Left ventricle myocardium inferior (tissue), 1 donor: ENCODE measurements at places on chromosomes 5 and 9. TPM values are rescaled to one million over a fixed set of nuclear protein-coding genes. Genes with fewer than 3 reads are reported as not detected.

HMHB1 gene
- total RNA-seq: not detected

CNTLN gene
- total RNA-seq: 3.5 TPM

FAM221B gene
- not detected for total RNA-seq

DNA sequence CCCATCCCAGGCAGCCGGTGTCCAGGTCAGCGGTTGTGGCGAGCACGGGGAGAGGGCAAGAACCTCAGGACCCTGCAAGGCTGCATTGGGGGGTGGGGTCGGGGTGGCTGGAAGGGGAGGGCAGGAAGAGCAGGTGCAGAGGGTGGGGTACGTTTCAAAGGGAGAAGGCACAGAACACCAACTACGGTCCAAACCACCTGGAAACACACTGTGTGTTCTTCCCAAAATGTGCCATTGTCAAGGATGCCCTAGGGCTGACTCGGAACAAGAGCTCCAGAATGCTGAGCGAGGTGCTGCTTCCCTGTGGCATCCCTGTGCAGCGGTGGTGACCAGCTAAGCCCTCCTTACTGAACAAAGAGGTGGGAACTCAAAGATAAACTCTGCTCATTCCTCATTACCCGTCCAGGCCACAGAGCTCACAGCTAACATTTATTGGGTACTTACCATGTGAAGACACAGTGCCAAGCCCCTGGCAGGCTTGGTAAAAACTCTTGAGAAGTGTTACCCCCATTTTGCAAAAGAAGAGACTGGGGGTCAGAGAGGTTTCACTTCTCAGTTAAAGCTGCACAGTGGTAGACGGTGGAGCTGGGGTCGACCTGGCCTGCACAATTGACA, 153.8 kb downstream of the COL23A1 start:
- no peak for DNase-seq

DNA sequence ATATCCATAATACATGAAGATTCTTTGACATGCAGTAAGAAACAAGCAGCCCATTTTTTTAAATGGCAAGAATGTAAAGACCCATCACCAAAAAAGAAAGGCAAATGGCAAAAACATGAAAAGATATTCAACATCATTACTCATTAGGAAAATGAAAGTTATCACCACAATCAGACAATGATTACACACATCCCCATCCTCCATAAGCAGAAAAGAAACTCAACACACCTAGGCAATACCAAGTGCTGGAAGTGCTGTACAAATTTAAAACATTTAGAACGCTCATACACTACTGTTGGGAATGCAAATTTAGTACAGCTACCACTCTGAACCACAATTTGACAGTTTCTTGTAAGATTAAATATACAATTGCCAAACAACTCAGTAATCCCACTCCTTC, 466.7 kb downstream of the ACTL7B start:
- DNase-seq: no peak

GRCh38 chr9:135773530-135774238, 71.7 kb downstream of the KCNT1 start:
- no peak for DNase-seq

DNA sequence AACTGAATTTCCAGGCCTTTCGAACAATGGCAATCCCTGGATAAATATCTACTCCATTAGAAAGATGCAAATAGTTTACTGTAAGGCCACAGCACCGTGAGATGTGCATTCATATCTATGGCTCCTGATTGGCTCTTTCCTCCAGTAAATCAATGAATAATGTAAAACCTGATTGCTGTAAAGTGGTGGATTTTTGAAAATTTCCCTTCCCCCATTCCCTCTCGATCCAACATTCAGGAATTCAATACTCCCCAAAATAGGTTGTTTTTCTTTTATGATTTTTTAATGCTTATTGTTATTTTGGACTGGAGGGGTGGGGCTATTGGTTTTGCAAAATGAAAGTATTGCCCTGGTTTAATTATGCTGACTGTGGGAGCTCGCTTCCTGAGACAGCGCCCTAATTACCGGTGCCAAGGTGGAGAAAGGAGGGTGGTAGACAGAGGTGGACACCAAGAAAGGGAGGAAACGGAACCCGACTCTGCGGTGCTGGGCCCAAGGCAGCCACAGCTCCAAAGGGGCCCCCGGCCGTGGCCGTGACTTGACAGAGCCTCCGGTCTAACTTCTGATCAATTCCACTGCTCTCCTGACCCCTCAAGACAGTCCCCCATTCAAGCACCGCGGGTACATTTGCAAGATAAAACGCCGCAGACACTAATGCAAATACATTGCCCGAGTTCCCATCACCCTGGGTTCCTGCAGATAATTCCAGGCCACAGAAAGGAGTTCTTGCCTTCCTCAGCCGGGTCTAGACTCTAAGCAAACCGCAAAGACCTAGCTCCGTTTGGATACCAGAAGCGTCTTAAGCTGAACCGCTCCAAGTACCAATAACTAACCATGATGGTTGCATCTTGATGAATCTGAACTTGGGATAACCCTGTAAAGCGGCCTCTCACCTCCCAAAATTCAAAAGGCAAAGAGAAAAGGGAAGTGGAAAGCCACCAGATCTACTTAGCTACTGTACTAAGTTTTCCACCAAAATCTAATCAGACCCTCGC, 211.2 kb downstream of the MEF2C start:
- no peak for DNase-seq

DNA sequence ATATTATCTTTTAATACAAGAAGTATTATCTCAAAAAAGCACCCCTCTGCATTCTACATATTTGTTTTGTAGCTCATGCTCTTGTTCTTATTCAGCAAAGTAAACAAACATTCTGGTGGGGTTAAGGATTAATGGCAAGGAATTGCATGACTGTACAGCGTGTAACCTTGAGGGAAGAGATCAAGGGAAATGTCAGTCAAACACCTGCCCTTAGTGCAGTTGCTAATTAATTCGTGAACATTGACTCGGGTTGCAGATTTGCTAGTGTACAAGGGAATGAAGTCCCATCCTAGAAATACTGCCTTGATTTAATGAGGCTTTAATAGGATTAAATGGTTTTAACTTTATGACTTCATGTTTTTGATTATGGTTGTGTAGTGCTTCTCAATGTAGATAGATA, 1758.1 kb downstream of the MAT2B start:
- no peak for DNase-seq

GRCh38 chr9:104606152-104606551, 725 bp upstream of the OR13C2 start:
- DNase-seq: no peak

DNA sequence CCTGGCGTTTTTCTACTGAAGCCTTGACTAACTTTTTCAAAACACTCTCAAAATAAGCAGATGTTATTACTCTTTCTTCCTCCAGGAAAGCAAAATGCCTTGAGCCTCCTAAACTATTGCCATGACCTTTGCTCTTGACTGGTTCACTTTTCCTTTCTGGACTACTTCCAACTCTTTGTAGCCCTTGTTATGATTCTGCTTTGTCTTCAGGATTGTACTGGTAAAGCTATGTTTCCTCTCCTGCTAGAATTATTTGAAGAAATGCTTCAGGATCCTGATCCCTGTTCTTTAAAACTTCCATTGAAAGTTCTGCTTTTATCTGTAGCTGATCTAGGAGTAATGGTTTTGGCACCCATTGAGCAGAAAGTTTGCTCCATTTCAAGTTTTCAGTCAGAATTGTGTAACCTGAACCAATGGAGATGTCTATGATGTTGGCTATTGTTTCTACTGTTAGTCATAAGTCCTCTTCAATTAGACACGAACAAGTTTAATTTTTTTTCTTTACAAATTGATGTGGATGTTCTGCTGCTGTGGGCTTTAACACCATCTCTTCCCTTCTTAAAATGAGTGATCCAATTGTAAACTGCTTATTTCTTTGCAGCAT, 1356.4 kb downstream of the EFNA5 start:
- no peak for DNase-seq

GRCh38 chr9:34490360-34490759, 31.8 kb downstream of the DNAI1 start:
- DNase-seq: no peak

- DNase-seq: no peak
Measured at GRCh38 chr9:93288341-93288740, 104.4 kb downstream of the WNK2 start.

GRCh38 chr9:70165006-70165602, 93.7 kb upstream of the SMC5 start:
- DNase-seq: no peak

DNA sequence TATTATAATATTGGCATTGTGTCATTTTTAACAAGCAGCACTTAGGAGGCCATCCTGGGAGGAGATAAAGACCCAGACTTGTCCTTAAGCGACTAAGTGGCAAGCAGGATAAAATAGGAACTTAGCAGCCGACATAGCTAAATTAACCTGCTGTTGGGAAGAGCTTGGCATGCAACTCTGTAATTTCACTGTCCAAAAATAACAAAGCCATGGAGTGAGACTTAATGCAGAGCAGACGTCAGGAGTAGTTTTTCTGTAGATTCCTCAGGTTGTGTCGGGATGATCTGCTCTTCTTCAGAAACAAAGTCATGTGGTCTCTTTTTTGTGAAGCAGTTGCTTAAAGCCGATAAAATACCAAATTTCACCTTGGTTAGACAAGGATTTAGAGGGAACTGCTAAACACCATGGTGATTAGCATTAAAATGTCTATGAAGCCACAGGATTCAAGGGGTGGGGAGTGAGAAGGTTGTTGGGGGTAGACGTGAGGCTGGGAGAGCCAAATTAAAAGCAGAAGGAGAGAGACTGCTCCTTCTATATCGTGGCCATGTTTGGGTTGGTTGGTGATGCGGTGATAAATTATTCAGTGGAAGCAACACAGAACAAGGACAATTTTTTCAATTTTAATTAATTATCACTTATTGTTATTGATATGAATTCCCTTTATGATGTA, 303.0 kb downstream of the CSNK1G3 start:
- DNase-seq: no peak

DNA sequence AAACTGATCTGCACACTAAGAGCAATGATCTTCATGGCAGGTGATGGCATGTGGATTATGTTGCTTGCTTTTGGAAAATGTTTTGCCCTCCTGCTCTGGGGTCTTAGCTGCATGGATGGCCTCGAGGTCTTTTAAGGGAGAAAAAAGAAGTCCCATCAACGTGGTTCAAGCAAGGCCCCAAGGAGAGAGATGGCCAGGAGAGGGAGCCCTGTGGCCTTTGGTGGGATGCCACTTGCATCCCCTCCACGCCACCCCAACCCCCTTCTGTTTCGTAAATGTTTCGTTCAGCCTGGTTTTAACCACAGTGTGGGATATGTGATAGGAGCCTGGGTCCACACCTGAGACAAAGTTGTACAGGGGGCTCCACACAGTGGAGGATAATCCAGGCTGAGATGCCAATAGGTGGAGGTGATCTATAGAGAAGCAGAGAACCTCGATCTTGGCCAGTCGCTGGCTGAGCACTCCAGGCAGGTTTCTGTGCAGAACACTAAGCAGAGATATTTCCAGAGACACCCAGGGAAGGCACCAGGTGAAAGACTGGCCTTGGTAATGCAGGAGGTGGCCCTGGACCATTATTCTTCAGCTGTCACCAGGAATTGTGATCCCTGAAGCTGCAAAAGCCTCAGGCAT, 25.8 kb upstream of the FRRS1L start:
- no peak for DNase-seq

- no peak for DNase-seq
Measured at GRCh38 chr5:22665801-22666200, 187.3 kb downstream of the CDH12 start.

DNA sequence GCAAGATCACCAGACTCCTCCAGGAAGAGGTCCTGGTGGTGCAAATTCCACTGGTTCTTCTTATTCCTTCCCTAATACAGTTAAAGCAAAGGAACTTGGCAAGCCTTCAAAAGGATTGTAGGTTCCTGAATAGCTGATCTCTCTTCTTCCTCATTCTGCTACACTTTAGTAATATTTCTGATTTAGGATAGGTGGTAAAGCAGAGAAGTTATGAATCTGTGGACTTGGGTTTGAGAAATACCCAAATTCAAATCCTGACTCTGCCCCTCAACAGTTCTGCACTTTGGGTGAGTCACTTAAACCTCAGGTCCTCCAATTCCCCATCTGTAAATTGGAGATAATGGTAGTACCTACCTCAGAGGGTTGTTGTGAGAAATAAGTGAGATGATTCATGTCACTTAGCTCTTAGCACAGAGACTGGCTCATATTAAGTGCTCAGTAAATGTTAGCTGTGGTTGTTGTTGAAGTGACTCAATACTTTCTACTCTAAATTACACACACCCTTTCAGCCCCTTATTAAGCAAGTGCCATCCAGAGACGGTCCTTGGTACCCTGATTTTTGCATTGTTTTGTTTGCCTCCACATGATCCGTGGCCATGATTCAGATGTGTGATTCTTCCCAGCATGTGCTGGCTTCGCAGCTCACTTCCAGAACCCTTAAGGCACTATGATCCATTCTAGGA, 5.2 kb downstream of the SH3RF2 start:
- no peak for DNase-seq

DNA sequence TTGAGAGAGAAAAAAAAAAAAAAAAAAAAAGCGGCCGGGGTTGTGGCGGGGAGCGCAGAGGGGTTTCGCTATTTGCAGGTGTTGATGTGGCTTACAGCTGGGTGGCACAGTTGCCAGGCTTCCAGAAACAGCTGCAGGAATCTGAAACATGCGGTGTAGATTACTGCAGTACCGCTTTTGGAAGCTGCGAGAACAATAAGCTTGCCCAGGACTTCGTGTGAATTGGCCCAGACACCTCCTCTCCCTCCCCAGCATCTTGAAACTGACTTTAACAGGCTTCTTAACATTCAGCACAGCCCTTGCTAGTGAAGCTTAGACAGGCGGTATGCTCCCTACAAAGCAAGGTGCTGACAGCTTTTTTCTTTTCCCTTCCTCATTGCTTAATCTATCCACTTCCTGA, 104.0 kb downstream of the ATP10B start:
- DNase-seq: no peak

GRCh38 chr5:55903121-55903701, 52.1 kb downstream of the IL31RA start:
- no peak for DNase-seq

GRCh38 chr5:61142811-61143210, 19.5 kb downstream of the SMIM15 start:
- DNase-seq: no peak

DNA sequence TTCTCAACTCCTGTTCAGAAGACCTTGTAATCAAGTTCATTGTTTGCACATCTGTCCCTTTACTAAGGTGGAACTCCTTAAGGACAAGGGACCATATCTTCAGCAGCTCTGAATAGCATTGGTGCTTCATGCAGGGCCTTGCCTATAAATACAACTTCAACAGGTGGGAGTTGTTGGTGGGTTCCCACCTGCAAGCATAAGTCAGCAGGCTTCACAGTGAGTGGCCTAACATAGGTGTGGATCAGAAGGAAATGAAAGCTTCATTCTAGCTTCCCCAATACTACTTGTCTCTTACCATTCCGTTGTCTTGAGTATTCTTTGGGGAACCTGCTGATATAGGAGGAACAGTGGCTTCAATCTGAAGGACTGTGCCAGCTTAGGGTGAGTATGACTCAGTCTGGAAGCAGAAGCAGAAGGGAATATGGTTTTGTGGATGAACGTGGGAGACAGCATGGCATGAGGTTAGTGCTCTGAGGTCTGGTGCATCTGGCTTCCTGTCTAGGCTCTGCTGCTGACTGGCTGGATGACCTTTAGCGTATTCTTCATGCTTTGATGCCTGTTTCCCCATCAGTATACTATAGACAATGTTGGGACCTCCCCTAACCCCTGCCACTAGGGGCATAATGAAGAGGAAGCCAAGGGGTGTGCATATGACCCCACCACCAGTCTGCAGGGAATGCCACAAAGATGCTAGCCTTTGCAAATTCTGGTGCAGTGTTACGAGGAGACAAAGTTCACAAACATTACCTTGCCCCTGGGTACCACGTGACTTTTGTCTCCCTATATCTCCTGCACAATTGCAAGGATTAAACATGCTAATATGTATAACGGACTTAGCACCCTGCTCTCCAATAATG, 192.3 kb downstream of the PALM2AKAP2 start:
- no peak for DNase-seq

- DNase-seq: no peak
Measured at GRCh38 chr9:124829334-124829669, 24.0 kb upstream of the WDR38 start.

GRCh38 chr5:158198636-158199035, 339.7 kb upstream of the CLINT1 start:
- DNase-seq: no peak
